ENCODE measurements at places on chromosomes 11 and 22. TPM values are rescaled to one million over a fixed set of nuclear protein-coding genes. Genes with fewer than 3 reads are reported as not detected.

CFAP68 gene
- total RNA-seq = 5.7 TPM

CASP5 gene
- not detected for total RNA-seq

ADM2 gene
- total RNA-seq = under 0.01 TPM

AGBL2 gene
- 0.25 TPM for total RNA-seq

ZBTB16 gene
- 8.4 TPM for total RNA-seq

P4HA3 gene
- total RNA-seq = 0.49 TPM

CNGA4 gene
- 0.25 TPM for total RNA-seq

All from temporal lobe (tissue), 4 donors.